Stimulated activated CD4-positive, alpha-beta T cell treated with anti-CD3 and anti-CD28 coated beads, Interleukin-2, amount 100 ng/mL, for 4 hours (primary cell): ENCODE measurements at places on chromosomes 7 and 10.

DNA sequence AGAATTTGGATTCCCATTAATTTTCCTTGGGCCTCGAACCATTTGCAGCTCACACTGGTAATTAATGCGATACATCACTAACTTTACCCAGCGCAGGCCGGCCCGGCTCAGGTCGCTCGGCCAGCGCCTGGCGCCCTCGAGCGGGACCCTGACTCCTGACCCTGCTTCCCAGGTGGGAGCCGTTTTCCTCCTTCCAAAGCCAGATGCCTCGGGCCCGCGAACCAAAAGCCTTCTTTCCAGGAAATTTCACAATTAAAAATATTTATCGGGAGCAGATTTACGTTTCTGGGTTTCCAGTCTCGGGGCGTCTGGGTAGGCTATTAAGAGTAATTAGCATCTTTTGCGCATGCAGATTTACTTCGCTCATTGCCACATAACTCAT lies 12.2 kb downstream of the LBX1 start:
- DNase-seq: no peak

DNA sequence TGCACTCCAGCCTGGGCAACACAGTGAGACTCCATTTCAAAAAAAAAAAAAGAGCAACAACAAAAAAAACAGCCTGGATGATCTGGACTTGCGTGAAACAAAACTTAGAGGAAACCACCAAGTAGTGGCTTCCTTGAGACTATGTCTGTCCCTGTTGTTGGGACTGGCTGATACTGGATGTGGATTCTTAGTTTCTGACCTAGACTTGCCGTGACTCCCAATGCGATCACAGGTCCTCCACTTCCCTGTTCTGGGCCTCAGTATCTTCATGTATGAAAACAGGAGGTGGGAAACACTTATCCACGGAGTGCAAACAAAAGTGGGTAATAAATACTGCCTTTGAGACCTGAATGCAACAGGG lies 125.7 kb downstream of the PRPF18 start:
- DNase-seq: no peak

- DNase-seq: no peak
Measured at GRCh38 chr10:1188558-1189135, 132.5 kb downstream of the WDR37 start.

GRCh38 chr10:4159173-4159572 lies 374.2 kb upstream of the KLF6 start:
- no peak for DNase-seq

- no peak for DNase-seq
Measured at GRCh38 chr10:109996766-109997171, 11.0 kb upstream of the ADD3 start.

GRCh38 chr7:106082087-106082854 lies 29.8 kb downstream of the SYPL1 start:
- no peak for DNase-seq

DNA sequence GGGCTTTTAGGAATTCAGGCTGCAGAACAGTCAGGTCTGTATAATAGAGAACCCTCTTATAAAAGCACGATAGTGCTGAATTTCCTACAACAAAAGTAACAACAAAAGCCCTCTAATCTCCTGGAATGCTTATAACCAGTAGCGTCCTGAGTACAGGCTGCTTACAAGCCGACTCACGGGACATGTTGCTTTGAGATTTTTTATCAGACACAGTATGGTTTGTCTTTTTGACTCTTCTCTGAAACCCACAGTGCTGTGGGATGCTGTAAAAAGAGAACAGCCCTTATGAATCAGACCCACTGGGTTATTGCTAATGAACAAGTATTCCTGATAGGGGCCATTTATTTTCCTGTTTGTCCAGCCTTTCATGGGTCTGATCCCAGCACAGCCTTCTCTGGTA lies 59.4 kb downstream of the PLPP4 start:
- no peak for DNase-seq
